ENCODE measurements at places on chromosomes 5 and 9.

DNA sequence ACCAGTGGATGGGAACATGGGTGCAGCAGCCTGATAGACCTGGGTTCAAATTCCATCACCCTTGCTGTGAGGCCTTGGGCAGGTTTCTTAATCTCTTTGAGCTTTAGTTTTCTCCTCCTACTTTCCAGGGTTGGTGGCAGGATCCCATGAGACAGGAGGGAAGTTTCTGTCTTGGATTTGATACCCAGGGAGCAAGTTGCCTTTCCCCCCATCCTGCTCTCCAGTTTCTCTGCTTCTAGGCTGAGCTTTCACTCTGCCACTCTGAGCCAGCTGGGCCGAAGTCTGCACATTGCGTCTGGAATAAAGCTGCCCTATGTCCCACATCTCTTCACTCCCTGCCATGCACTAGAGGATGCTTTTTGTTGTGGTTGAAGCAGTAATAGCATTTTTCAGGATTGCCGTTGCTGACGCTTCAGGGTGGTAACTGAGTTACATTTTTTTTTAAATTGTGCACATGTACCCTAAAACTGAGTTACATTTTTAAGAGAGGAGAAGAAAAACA is 40.5 kb upstream of the ANGPTL2 start:
- no peak for DNase-seq

DNA sequence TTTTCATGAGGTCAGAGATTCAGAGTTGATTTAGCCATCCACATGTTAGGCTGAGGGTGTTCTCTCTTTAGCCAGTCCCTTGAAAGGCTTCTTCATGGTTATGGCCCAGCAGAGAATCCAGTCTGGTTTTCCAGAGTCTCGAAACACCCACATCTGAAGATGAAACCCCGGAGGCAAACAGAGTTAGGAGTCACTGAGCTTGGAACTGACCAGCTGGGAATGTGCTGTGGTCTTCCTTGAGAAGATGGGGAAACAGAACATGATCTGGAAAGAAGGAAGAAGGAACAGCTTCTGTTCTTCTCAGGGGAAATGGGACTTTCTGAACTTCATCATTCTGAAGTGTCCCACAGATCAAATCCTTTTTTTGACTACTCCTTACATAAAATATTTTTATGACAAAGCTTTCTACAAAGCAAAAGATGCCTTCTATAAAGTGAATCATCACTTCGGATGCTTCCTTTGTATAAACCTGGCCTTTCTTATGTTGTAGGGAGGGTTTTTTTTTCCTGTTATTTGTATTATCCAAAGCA is 45.4 kb downstream of the ZNF618 start:
- no peak for DNase-seq

GRCh38 chr5:173327948-173328843 is at the start of gene STC2:
Gene STC2, minus strand, starts transcription at chr5:173328414. Its CDS starts 221 bp downstream, at chr5:173328193.
- DNase-seq: peak; percentile 22

DNA sequence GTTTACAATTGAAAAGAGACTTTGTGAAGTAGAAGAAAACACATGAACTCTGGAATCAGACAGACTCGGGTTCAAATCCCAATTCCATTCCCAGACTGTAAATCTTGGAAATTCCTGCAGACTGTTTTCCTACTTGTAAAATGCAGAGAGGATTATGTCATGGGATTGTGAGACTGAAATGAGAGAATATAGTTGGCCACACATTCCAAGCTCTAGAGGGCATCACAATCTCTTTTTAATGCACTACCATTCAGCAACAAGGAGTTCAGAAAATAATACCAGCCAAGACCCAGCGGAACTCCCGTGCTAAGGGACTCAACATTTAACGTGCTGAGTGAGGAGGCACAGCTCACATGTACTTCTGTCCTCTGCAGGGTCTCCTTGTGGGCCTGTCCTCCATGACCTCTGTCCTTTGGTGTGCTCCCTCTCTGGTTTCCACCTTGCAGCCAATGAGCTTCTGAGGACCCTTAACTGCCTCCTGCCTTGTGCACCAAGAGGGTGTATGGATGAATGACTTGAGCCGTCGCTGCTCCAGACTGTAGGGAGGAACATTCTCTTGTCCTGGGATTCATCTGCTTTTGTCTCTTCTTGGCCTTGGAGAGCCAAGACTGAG is 263.5 kb downstream of the NTRK2 start:
- DNase-seq: no peak

DNA sequence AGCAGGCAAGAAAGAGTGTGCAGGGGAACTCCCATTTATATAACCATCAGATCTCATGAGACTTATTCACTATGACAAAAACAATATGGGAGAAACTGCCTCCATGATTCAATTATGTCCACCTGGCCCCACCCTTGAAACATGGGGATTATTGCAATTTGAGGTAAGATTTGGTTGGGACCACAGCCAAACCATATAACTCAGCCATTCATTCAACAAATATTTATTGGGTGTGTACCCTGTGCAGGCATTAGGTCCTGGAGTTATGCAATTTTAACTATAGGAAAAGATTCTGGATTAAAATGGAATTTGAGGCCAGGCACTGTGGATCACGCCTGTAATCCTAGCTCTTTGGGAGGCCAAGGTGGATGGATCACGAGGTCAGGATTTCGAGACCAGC is 124.2 kb upstream of the GAS1 start:
- no peak for DNase-seq

GRCh38 chr9:124810663-124811355 is 33.9 kb downstream of the OLFML2A start:
- no peak for DNase-seq

DNA sequence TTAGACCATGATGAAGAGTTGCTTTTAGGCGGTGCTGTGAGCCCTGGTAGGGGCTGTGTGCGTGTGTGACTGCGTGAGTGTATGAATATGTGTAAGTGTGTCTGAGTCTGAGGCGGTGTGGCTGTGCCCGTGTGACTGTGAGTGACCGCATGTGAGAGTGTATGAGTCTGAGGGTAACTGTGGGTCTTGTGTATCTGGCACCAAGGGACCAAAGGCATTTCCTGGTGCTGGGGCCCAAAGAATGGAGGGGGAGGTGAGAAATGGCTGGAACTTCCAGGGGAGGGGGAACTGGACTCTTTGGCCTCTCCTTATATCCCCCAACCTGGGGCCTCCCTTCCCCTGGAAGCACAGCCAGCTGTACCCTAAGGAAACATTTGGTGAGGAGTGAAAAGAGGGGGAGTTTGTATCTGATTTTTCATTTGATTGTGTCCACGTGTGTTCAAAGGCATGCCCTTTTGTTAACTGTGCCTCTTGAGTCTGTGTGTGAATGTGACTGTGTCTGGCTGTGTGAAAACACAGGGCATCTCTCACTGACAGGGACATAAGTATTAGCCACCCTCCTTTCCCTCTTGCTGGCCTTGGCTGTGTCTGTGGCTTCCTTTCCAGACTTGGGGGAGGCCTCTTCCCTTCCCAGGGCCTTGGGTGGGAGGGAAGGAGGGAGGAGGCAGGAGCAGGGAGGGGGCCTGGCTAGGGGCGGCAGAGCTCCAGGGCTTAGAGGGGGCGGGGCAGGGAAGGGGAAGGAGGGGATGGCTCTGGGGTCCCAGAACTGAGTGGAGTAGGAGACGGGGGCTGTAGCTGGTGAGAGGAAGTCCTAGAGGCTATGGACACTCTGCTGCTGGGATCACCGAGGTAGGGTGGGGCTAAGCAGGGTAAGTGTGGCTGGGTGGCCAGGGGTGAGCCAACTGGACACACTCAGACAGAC is 1.4 kb downstream of the IL11RA start:
- no peak for DNase-seq

DNA sequence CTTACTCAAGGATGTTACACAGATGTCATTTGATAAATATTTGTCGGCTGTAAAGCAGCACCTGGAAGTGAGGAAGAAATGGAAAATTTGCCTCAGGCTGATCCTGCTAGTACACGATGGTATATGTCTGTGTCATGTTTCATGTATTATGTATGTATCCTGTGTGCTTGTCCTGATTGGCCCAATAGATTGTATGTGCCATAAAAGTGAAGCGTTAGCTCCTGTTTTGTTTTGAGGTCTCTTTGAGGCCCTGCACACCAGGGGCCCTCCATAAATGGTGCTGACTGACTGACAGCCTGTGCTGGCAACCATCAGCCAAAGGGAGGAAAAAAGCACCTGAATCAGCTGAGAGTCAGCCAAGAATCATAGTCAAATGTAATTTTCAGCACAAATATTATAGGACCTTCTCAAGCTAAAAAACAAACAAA is 11.8 kb upstream of the LNPEP start:
- no peak for DNase-seq

GRCh38 chr9:136645903-136646754 is 16.6 kb upstream of the EGFL7 start:
- no peak for DNase-seq

DNA sequence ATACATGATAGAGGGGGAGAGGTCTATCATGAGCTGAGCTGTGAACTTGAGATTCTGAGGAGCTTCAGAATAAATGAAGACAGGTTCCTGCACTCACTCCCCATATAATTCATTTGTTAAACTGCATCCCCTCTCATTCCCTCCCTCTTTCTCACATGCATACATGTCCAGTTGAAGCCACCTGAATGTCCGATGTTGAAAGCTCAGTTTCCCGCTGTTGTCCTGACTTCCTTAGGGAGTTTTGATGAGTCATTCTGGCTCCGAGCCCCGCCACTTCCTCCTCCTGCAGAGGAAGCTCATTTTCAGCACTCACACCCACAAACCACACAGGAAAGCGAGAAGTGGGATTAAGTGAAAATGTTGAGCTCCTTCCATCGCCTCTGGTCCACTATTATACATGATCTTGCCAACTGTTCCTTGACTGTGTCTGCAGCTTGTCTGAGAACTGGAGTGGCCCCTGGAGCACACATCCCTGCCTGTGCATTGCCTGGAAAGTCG is 121.2 kb downstream of the CEMIP2 start:
- no peak for DNase-seq

GRCh38 chr5:106940986-106941385 is 729.8 kb downstream of the EFNA5 start:
- DNase-seq: no peak

GRCh38 chr9:111712369-111712768 is 51.0 kb downstream of the GNG10 start:
- no peak for DNase-seq

- no peak for DNase-seq
These were observed 983 bp downstream of the RCL1 start for GRCh38 chr9:4793459-4794395.

- DNase-seq: no peak
These were observed 58.1 kb downstream of the ABCA1 start for GRCh38 chr9:104869811-104870210.

DNA sequence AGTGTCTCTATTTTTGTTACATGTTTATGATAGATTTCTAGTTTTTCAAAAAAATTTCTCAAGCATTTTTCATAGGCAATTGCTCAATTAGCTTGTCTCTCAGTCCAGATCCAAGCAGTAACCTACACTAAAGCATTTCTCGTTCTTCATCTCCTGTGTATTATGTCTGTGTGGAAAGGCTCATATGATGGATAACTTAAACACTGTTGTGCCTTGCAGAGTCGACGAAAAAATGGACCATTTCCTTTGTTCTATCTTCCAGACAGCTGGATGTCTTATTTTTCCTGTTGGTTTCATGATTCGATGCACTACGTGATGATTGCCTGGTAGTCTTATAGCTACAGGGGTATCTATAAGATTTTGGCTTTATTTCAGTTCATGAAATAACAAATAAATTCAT is 347.8 kb downstream of the TRPM3 start:
- no peak for DNase-seq

- no peak for DNase-seq
These were observed 5.4 kb upstream of the P4HA2 start for GRCh38 chr5:132233081-132233480.

GRCh38 chr5:127997201-127997704 is 86.3 kb upstream of the SLC12A2 start:
- no peak for DNase-seq

DNA sequence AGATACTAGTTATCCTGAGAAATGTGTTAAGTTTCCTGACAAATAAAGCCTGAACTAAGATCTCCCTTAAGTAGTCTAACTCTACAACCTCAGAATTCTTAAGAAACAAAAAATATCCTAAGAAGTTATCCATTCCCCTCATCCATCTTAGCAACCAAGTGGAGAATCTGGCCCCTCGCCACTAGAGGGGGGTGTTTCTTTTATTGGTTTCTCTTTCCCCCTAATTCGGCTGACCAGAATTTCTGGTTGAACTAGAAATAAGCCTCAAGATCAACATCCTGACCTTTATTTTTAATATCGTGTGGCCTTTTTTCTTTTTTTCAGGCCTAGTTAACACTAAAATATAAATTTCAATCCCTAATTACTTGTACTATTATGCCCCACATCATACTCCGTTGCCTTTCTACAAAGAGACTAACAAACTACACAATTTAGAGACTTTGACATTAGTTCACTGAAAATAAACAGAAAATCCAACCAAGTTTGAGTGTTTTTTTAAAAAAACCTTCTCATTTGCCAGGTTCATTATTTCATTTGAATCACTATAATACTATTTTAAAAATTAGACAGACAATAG is 14.3 kb upstream of the NR4A3 start:
- peak; percentile 24 for DNase-seq

GRCh38 chr9:111436571-111436970 is 47.6 kb downstream of the ECPAS start:
- DNase-seq: no peak

DNA sequence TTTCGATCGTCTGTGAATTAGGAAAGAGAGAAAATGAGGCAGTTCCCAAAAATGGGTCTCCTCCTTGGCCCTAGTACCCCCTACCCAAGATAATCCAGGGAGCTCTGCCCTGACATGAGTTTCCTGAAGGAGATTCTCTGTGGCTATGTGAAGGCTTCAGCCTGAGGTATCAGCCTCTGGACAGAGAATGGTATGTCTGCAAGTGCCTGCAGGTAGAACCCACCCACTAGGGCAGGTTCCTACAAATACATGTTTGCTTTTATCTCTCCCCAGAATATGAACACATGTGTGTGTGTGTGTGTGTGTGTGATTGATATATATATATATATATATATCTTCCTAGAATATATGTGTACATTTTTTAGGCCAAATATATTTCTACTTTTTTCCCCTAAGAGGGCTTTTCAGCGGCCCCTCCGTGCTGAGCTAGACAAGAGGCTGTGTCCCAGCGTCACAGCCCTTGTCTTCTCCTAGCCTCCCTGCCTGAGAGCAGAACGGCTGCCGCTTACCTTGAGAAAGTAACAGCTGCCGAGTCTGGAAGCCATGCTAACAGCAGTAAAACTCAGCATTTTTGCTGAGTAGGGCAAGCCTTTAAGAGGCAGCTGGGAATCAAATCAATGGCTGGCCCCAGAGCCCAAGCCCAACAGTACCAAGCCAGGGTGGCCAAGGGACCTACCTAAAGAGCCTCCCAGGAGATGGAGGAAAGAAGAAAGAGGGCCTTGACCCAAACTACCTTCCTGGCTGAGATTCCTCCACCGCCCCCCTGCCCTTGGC is 2.1 kb downstream of the BRINP1 start:
- no peak for DNase-seq

GRCh38 chr5:147346006-147346561 is 111.3 kb downstream of the STK32A start:
- DNase-seq: no peak

GRCh38 chr9:29800821-29801220 is 2227.5 kb upstream of the C9orf72 start:
- DNase-seq: no peak

- DNase-seq: no peak
These were observed 5.6 kb upstream of the IARS1 start for GRCh38 chr9:92299116-92299515.

- DNase-seq: no peak
These were observed 212.1 kb downstream of the IZUMO3 start for GRCh38 chr9:24333629-24334028.
